ENCODE measurements at places on chromosomes 12 and 14.

DNA sequence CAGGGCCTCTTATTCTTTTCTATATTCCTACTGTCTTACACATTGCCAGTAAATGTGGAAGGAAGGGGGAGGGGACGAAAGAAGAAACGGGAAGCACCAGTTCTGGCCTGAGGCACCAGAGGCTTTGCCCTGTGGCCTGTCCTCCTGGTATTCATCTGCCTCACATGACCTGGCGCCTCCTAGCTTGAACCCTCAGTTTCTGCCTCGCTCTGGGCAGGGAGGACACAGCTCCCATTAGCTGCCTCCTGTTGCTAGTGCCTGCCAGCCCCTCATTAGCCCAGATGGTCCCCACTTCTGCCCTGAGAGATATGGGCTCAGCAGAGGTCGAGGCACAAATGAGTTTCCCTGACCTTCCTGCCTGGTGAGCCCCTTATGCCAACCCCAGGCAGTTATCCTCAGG is 3.0 kb upstream of the PLEKHG6 start:
- no peak for DNase-seq

DNA sequence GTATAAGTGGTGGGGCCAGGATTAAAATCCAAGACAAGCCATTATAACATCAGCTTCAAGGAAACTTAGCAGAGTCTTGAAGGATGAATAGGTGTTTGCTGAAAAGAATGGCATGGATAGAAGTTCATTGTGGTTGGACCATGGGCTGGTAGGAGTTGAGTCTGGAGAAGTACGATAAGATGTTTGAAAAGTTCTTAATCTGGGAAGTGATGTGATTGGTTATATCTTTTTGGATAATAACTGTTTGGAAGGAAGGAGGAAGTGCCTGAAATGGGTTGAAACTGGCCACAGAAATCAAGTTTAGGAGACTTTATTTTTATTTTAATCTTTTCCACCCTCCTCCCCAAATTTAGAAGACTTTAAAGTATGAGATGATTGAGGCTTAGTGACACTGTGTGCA is 4.9 kb downstream of the DENR start:
- DNase-seq: no peak

- no peak for DNase-seq
Measured at GRCh38 chr12:42893803-42894202, 304.3 kb upstream of the PRICKLE1 start.

GRCh38 chr14:68145539-68145938 is 326.0 kb downstream of the RAD51B start:
- no peak for DNase-seq

GRCh38 chr12:49359671-49360070 is 7.6 kb upstream of the SPATS2 start:
- no peak for DNase-seq

DNA sequence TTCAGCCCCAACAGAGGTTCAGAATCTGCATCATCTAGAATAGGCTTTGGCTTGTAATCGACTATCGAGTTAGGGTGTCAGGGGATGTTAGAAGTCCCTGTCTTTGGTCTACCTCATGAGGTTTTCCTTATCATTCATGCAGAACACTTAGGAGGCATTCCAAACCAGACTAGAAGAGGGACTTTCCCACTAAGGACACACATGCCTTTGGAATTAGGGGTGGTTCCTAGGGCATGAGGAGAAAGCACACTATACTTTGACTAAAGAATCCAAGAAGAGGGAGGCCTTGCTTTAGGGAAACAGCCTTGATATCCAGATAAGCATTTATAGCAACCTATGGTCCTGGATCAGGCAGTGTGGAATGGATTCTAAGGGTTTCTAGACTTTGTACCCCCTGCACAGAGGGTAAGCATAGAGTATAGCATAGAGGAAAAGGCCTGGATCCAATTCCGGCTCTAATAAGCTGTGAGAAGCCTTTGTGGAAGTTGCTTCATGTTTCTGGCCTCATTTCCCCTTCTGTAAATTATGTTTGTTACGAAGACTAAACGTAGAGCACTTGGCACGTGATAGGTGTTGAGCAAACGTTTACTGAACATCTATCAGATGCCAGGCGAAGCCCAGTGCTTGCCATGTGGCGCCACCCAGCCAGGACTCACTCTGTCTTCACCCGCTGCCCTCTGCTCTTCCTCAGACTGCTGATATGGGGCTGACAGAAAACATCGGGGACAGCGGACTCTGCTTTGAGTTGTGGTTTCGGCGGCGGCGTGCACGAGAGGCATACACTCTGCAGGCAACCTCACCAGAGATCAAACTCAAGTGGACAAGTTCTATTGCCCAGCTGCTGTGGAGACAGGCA is 13.2 kb downstream of the ZNF219 start:
- no peak for DNase-seq

- no peak for DNase-seq
Measured at GRCh38 chr12:27554421-27555186, 30.6 kb downstream of the PPFIBP1 start.

All from stimulated activated CD8-positive, alpha-beta memory T cell treated with anti-CD3 and anti-CD28 coated beads, Interleukin-7, amount 100 ng/mL, for 1 hour (primary cell).